Hematopoietic multipotent progenitor cell treated with erythropoietin and hydrocortisone succinate and interleukin-3 and kit ligand, for 4 days (in vitro differentiated cells): ENCODE measurements at places on chromosomes 7 and 10.

- DNase-seq, result no peak
Measured at GRCh38 chr10:108327706-108328105, 1163.2 kb upstream of the SORCS1 start.

- no peak for DNase-seq
Measured at GRCh38 chr7:49344556-49344955, 420.2 kb downstream of the CDC14C start.

DNA sequence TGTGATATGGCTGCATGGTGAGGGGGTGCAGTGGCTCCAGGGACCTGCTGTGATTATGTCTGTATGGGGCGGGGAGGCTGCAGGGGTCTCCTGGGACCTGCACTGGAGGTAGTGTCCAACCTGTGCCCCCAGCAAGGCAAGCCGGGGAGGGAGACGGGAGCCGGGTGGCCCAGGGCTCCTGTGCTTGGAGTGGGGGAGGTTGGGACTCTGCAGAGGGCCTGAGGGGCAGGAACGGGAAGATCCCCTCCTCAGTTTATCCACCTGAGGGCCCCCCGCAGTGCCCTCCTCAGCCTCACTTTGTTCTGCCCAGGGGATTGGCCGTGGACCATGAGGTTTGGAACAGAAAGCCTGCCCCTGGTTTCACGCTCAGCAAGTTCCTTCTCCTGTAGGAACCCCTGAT is 22.8 kb upstream of the PWWP2B start:
- no peak for DNase-seq

DNA sequence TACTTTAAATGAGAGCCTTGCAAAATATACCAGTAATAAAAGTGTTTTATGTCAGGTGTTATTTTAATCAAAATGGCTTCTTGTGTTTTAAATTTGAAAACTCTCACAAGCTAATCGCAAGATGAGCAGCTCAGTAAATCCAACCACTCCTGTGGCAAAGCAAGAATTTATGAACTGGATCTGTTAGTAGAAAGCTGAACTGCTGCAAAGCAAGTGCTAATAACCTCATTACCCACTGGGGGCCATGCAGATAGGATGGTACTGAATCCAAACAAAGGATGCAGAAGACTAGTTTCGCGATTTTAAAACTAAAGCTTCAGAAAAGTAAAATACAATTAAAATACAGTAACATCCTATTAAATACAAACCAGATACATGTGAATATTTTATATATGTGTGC is 468.0 kb downstream of the PARD3 start:
- no peak for DNase-seq

- no peak for DNase-seq
Measured at GRCh38 chr10:133590226-133590969, 25.0 kb upstream of the SYCE1 start.

DNA sequence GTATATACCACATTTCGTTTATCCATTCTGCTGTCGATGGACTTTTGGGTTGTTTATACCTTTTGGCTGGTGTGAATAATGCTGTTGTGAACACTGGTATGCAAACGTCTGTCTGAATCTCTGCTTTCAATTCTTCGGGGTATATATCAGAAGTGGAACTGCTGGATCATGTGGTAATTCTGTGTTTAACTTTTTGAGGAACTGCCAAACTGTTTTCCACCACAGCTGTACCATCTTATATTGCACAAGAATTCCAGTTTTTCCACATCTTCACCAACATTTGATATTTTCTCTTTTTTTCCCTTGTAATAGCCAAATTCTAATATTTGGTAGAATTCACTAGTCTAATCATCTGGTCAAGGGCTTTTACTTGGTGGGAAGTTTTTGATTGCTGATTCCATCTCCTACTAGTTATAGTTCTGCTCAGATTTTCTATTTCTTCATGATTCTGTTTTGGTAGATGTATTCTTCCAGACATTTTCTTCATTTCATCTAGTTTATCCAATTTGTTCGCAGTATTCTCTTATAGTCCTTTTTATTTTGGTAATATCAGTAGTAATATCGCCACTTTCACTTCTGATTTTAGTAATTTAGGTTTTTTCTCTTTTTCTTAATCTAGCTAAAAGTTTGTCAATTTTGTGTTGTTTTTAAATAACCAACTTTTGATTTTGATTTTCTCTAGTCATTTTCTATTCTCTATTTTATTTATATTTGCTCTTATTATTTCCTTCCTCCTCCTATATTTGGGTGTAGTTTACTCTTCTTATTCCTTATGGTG is 271.2 kb downstream of the ZEB1 start:
- DNase-seq, result peak; percentile 49

DNA sequence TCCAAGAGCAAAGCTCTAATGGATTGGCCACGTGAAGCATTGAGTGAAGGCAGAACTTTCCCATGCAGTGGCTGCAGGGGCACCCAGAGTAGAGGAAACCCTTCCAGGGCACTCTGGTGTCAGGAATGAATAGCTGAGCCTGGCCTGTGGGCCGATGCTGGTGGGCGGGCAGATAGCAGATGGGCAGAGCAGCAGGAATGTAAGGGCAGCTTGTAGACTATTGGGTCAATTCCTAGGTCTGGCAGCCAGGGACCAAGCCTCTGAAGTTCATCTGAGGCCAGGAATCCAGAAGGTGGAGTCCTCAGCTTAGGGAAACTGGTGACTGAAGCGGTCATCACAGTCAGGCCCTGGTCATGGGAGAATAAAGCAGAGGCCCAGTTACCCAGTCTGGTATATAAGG is 115.4 kb downstream of the TMEM178B start:
- DNase-seq, result no peak

DNA sequence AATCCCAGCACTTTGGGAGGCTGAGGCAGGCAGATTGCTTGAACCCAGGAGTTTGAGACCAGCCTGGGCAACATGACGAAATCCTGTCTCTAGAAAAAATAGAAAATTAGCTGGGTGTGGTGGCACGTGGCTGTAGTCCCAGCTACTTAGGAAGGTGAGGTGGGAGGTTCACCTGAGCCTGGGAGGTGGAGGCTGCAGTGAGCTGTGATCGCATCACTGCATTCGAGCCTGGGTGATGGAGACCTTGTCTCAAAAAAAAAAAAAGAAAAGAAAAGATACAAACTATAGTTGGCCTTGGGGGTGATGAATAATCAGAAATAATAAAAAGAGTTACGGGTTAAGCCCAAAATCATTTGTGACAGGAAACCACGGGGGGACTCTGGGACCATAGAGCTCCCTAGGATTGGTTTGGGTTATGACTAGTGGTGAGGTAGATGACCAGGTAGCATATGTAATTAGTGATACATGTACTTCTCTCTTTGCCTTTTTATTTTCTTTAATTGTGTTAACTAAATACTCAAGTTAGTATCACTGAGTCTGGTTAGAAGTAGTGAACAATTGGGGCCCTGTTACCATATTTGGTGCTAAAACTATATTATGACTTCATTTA is 10.4 kb upstream of the ASCC1 start:
- DNase-seq, result no peak

GRCh38 chr7:139773371-139773770 is 4.4 kb downstream of the HIPK2 start:
- DNase-seq, result no peak

- no peak for DNase-seq
Measured at GRCh38 chr7:141460781-141461715, 90.2 kb upstream of the AGK start.

DNA sequence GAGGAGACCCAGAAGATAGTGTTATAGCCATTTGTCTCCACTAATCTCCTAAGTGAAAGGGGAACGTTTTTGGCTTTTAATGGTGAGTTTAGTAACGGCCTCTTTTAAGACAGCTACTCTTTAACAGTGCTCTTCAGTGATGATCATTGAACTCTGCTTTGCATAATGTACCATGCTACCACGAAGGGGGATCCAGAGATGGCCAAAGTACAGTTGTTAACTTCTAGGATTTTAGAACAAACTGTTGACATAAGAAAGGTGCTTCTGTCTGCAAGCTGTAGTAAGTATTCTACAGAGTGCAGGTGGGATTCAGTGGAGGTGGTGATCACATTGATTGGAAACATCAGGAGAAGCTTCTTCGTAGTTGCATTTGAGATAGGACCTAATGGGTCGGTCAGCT is 114.1 kb upstream of the RPA3 start:
- DNase-seq, result no peak

DNA sequence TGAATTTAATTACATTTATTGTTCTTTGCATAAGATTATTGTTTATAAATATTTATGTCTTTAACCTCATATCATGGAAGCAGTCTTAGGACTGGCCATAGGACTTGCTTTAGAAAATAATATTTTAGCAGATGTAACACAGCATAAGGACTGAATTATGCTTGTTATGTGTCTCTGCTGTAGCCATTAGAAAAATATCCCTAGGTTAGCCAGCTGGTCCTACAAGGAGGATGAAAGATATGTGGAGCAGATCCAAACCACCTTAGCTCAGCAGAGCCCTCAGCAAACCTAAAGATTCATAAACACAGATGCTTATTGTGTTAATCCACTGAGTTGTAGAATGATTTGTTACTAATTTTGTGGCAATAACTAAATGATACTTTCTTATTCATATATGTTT is 166.0 kb upstream of the COL1A2 start:
- DNase-seq, result no peak

- DNase-seq, result no peak
Measured at GRCh38 chr10:111996103-111996502, 187.5 kb downstream of the GPAM start.

- DNase-seq, result no peak
Measured at GRCh38 chr7:149070372-149071125, 20.0 kb downstream of the ZNF786 start.

- DNase-seq, result peak; percentile 58
Measured at GRCh38 chr7:157388301-157388700, 51.5 kb downstream of the DNAJB6 start.

DNA sequence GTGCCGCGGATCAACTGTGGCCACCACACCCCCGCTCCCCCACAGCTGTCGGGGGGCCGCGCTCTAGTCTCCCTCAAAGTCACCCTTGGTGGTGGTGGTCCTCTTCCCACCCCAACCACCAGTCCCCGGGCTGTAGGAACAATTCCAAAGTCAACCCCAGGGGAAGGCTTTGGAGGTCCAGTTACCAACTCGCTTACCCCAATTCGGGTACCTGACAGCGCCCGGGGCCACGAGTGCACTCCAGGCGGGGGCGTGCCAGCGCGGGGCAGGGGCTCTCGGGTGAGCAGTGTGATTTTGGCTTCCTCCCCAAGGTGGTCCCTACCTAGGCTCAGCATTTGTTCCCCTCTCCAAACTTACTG is 584 bp upstream of the ZMIZ1 start:
- peak; percentile 52 for DNase-seq

GRCh38 chr7:103140685-103141084 is 8.2 kb downstream of the NAPEPLD start:
- DNase-seq, result no peak

DNA sequence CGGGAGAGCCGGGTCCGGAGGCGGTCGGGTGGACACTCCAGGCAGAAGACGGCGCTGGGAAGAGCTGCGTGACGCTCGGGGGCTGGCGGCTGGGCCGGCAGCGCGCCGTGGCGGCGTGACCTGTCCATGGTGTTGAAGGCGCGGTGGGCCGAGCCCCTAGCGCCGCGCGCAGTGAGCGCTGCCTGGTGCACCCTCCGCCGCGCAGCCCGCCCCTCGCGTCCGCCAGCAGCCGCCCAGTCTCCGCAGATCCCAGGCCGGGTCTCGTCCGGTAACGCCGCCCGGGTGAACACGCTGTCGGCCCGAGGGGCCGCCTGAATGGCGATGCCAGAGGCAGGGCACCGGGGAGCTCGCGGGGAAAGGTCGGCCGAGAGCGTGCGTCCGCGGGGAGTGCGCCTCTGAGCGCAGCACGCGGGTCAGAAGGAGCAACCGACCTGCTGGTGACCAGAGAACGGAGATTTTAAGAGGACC is 657 bp upstream of the TMEM178B start:
- DNase-seq, result peak; percentile 53

DNA sequence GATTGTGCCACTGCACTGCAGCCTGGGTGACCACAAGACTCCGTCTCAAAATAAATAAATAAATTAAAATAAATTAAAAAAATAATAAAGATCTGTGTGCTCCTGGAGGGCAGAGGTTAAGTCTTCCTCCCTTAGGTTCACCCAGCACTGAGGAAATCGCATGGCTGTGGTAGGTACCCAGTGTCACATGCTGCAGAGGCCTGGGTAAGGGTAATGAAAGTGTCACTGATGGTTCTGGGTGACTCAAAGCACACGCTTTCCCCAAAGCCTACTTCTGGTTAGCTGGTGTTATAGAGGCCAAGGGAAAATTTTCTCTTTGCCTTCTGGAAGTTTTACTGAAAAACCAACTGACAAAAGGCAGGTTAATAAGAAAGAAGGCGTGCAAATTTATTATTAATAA is 88.8 kb upstream of the ITGB1 start:
- no peak for DNase-seq

DNA sequence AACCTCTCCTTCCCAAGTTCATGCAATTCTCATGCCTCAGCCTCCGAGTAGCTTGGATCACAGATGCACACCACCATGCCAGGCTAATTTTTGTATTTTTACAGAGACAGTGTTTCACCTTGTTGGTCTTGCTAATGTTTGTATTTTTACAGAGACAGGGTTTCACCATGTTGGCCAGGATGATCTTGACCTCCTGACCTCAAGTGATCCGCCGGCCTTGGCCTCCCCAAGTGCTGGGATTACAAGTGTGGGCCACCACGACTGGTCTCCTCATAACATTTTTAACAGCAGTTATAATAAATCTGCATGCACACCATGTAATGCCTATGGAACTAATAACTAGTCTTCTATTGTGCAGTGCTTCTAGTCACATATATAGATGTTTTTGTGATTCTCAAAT is 123.8 kb upstream of the VKORC1L1 start:
- DNase-seq, result no peak

- no peak for DNase-seq
Measured at GRCh38 chr10:48657416-48657815, 27.3 kb upstream of the WDFY4 start.

GRCh38 chr7:104653825-104654401 is 325.5 kb downstream of the LHFPL3 start:
- no peak for DNase-seq

DNA sequence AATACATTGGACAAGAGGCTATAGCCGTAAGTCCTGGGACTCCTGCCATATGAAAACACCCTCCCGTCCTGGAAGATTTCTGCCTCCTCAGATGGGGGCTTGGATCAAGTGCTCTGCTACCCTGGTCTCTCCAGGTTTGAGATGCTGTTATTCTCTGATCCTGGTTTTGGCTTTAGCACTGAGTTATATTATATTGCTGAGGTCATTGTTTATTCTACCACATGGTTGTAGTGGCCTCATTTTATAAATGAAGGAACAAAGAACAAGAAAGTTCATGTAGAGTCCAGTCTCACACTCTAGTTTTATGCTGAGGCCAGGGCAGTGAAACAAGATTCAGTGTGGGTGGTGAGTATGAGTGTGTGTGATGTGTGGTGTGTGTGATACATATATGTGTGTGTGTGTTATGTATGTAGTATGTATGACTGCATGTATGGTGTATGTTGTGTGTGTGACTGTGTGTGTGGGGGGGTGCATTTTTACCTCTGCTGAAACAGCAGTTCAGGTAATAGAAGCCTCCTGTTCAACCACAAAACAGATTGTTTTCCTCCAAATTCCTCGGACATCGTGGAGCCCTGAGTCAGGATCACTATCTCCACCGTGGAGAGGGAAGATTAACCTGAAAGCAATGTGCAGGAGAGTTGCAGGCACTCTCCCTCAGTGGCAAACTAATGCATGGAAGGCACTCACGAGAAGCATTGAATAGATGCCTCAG is 80.7 kb downstream of the C7orf25 start:
- no peak for DNase-seq
